Sciatic nerve (tissue), 2 donors: ENCODE measurements at places on chromosomes 2 and 18. TPM values are rescaled to one million over a fixed set of nuclear protein-coding genes. Genes with fewer than 3 reads are reported as not detected.
A peak's percentile ranks its signal among the peaks of the same experiment; 100 is the strongest.

The LYG2 gene
- not detected for total RNA-seq

The IL1R1 gene
- total RNA-seq: 49.9 TPM

The MRPL44 gene
- total RNA-seq: 14.5 TPM

The ATF2 gene
- 71.1 TPM for total RNA-seq

The ATP8B1 gene
- 10.5 TPM for total RNA-seq

The CROCC2 gene
- total RNA-seq: 0.18 TPM

The NPHP1 gene
- 8.3 TPM for total RNA-seq

DNA sequence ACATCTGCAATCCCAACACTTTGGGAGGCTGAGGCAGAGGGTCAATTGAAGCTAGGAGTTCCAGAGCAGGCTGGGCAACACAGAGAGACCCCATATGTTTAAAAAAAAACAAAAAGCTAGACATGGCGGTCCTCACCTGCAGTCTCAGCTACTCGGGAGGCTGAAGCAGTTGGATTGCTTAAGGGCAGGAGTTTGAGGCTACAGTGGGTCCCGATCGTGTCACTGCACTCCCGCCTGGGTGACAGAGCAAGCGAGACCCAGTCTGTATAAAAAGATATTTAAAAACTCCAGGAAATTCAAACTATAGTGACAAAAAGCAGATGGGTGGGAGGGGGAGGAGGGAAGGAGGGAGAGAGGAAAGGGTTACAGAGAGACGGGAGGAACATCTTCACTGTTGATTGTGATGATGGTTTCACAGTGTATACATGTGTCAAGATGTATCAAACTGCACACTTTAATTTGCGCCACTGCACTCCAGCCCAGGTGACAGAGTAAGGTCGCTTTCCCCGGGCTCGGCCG is 942 bp upstream of the ZNF236 start:
- no peak for DNase-seq

DNA sequence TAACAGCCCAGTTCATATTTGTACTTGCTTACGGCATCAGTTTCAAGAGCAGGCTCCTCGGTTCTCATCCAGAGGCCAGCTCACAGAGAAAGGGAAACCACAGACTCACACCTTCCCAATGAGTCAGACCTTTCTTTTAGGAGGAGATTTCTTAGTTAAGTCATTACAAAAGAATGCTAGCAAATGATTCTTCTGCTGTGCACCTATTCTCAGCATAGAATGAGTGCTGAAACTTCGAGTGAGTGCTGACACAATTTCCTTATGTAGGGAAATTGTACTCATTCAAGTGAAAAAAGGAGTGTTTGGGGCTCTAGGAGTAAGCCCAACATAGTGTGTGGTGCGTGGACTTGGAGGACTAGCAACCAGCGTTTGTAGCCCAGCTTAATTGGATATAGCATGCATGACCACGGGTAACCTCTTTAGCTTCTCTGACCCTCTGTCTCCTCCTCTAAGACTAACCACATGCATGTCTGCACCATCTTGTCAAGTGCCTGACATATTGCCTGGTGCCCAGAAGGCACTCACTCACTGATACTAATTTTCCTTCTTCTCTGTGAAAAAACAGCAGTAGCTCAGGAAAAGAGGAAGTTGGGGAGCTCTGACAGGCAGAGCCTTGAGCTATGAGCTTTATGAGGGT is 87.0 kb downstream of the ALPK2 start:
- DNase-seq: no peak

- DNase-seq: no peak
Measured at GRCh38 chr2:68861330-68861729, 9.9 kb downstream of the BMP10 start.

GRCh38 chr2:1677821-1678165 is 66.5 kb downstream of the PXDN start:
- DNase-seq: no peak

GRCh38 chr2:64861452-64862397 is 127.5 kb upstream of the SLC1A4 start:
- no peak for DNase-seq

- peak; percentile 98 for DNase-seq
Measured at GRCh38 chr2:177264693-177265587, at the start of gene NFE2L2. TSS of gene NFE2L2 (minus strand) at chr2:177264727. CDS start at chr2:177264576, 151 bp downstream.

DNA sequence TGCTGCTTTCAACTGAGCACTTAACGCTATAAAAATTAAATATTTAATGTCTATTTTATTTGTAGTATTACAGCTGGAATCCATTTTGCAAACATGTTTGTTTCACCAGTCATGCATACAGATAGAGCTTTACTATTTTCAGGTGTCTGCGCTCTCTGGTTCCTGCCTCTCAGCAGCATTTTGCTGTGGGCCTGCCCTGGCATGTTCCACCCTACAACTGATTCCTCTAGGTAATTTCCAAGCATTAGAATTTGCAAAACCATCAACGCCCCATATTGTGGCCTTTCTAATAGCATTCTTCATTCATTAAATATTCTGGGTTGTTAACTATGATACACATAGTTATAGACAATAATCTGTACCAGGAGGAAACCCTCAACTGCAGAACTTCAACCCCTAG is 266.4 kb upstream of the DLGAP1 start:
- DNase-seq: no peak

DNA sequence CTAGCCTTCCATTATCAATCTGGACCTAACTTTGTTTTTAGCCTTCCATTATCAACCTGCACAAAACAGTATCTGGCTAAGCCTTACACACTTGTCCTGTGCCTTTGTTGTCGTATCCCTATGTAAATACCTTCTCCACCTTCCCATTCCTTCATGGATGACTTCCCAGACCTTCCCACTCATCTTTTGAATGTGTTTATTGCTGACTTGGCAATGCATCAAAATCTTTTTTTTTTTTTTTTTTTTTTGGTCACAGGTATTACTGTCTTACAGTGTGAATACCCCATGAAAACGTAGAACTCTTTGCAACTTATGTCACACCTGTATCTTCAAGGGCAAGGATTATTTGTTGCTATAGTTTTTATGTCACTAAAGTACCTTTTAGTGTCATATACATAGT is 25.7 kb downstream of the RPE start:
- DNase-seq: no peak

DNA sequence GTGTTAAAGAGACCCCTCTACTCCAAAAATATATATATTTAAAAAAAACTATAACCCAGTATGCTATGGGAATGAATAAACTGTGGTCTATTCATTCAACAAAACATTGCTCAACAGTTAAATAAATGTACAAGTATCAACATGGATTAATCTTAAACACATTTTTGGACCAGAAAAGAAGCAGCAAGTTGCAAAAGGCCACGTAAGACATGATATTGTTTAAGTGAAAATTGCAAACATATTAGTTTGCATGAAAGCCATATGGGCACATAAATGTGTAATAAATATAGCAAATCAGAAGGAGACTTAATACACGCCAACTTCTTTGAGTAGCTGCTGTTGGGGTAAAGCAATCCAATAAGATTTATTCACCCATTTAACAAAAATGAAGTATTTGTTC is 321.5 kb downstream of the FBXO15 start:
- DNase-seq: no peak

DNA sequence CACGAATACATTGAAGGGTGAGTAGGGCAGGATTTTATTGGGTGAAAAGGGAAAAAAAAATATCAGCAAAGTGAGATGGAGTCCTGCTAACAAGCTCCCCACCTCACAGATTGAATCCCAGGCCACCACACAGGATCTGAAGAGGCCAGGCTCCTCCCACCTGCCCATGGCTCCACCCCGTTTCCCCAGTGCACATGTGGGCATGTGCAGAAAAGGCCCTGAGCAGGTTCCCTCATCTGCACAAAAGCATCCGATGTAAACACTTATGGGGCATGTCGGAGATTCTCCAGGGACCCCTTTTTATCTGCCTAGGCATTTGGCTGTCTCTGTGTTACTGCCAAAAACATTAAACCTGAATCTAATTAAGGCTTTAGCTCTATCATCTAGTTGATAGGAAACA is 35.2 kb downstream of the SKA1 start:
- DNase-seq: no peak

- no peak for DNase-seq
Measured at GRCh38 chr2:159933040-159933726, 129.2 kb downstream of the PLA2R1 start.

GRCh38 chr2:44707945-44708660 is 233.4 kb upstream of the SIX3 start:
- DNase-seq: no peak

DNA sequence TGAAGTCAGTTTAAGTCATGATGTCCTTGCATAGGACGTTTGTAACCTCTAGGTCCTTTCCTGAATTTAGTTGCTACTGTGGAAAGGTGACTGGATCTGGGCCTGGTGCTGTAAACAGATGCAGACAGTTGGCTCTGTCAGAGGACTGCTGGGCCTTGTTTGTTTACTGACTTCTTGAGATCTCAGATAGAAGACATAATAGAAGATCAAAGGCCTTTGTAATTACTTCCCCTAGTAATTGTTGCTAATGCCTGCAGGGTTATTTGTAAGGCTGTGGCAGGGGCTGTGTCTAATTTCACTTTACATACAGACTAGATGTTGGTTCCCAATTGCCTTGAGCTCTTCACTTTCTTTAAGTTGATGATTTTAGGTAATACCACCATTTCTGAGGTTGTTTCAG is 42.5 kb downstream of the LYPD6B start:
- no peak for DNase-seq

GRCh38 chr2:114609203-114609602 is 166.8 kb downstream of the DPP10 start:
- DNase-seq: no peak

DNA sequence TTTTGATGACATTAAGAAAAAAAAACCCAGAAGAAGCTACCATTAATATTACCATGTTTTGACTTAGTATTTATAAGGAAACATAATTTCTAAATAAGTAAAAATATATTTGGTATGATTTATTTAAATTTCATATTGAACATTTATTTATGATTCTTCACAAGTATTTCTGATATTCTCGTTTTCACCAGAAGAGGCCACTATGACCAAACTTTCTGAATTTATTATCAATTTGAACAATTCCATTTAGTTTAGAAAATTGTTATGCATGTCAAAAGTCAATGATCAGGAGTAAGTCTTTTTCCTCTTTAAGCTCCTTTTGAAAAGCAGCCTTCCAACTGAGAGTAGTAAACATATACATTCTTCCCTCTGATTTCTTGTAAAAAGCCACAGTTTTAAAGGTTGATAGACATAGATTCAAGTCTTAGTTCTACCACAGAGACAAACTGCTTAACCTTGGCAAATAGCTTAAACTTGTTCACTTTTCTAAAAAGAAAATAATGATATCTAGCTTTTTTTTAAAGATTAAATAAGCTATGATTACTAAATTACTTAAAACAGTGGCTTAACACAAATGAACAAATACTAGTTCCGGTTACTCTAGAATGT is 329.9 kb downstream of the TRIB2 start:
- no peak for DNase-seq

DNA sequence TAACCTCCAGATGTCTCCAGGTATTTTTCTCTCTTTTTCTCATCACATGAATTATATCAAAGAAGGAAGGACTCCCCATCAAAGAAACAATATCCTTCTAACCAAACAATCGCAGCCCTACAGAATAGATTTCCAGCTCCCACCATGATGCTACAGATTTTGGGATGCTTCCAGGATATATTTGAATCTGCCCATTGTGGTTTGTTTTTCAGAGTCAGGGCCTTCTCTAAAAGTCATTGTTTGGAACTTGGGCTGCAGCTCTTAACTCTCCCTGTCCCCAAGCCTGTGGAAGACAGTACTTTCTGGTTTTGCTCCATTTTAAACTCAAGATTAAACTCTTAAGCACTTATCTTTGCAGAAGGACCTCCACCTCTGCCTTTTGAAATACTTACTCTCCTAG is 223.2 kb downstream of the PMAIP1 start:
- no peak for DNase-seq
